ENCODE measurements at places on chromosomes 4 and X.

DNA sequence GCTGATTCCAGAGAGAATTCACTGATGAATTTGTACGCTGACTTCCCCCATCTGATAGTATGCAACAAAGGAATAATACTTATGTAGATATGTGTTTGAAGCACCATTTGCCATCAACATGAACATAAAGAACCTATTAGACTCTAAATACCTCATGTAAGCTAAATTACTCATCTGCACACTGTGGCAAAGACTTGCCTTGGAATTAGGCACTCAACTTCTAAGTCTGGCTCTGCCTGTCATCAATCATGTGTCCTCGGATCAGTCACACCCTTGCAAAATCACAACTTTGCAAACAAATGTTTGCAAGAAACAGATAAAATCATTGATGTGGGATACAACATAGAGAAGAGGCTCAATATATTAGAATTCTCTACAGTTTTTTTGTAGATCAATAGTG is 169.9 kb upstream of the LDB2 start:
- no peak for DNase-seq

GRCh38 chr4:125283707-125284279 is 31.0 kb upstream of the FAT4 start:
- no peak for DNase-seq

DNA sequence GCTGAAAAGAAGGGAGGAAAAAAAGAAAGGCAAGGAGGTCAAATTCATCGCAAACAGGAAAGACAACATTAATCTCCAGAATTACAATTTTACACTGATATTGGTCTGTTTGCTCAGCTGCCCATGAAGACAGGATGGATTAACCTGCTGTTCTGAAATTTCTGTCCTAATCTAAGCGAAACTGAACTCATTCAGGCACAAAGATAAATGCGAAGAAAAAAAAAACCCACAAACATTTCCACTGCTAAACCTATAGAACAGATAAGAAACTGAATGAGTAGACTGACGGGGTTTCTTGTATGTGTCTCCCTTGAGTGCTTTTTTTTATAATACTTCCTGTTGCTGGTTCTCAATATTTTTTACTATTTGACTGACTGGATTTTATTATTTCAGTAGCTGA is 251.8 kb upstream of the FTHL17 start:
- DNase-seq = no peak

GRCh38 chr4:89645482-89645881 is 191.5 kb downstream of the SNCA start:
- DNase-seq = no peak

GRCh38 chrX:129876771-129877305 is 29.1 kb upstream of the UTP14A start:
- no peak for DNase-seq

DNA sequence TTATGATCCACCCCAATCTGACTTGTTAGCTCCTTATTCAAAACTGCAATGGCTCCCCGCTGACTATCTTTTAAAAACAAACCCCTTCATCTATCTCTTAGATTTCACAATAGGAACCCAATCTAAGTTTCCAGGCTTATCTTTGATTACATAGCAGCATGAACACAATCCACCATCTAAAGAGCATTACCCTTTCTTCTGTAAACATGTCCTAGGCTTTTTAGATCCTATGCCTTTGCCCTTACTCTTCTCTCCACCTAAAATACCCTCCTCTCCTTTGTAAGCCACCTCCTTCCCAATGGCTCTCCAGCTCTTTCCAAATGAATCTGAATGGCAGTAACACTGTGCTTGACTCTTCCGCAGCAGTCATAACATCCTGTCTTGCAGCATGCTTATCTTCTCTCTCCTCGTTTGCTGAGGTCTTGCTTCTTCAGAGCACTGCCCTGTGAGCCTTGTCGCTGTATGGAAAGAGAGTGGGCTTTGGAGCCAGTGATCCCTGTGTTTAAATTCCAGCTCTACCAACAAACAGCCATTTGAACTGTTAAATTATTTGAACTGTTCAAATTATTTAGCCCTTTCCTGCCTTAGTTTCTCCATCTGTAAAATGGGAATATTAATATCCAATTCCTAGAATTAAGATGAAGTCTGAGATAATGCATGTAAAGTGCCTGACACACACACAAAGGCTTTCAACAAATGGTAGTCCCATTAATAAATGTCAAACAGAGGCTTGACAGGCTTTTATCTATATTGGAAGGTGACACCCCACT is 16.2 kb upstream of the TSPAN5 start:
- DNase-seq = no peak

GRCh38 chrX:55187281-55187680 is 32.9 kb upstream of the PAGE5 start:
- no peak for DNase-seq

GRCh38 chr4:162891788-162892707 is 274.6 kb downstream of the NAF1 start:
- DNase-seq = peak; percentile 3

DNA sequence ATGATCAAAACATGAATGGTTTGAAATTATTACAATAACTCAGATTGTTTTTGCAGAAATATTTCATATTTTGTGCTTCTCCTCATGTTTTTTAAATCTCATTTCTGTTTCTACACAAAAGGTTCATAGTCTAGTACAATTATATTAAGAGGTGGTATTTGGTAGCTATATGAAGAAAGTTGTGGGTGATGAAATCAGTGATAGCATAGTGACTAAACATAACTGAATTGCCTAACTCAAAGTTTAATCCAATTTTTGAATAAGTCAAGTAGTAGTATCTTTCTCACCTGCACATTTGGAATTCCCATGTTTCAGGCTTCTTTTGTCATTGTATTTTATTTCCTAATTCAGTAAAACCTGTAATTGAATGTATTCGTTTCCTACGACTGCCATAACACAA is 648.7 kb downstream of the GRID2 start:
- no peak for DNase-seq

- no peak for DNase-seq
These were observed 41.2 kb downstream of the BEND2 start for GRCh38 chrX:18179446-18179845.

DNA sequence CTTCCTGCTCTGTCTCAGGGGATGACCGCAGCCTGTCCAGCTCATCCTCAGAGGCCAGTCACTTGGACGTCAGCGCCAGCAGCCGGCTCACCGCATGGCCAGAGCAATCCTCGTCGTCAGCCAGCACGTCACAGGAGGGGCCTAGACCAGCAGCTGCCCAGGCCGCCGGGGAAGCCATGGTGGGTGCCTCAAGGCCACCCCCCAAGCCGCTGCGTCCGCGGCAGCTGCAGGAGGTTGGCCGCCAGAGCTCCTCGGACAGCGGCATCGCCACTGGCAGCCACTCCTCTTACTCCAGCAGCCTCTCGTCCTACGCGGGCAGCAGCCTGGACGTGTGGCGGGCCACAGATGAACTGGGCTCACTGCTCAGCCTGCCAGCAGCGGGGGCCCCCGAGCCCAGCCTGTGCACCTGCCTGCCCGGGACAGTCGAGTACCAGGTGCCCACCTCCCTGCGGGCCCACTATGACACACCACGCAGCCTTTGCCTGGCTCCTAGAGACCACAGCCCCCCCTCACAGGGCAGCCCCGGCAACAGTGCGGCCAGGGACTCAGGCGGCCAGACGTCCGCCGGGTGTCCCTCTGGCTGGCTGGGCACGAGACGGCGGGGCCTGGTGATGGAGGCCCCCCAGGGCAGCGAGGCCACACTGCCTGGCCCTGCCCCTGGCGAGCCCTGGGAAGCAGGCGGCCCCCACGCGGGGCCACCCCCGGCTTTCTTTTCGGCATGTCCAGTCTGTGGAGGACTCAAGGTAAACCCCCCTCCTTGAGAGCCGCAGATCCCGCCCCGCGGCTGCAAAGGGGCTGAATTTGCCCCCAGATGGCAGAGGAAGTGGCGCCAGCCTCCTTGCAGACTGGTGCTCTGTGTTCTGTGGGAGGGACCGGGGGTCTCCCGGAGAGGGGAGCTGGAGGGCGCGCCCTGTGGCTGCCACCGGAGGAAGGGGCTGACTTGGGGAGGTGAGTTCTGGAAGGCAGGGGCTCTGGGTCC is 29.9 kb downstream of the DOK7 start:
- no peak for DNase-seq

- no peak for DNase-seq
These were observed 496.7 kb downstream of the SPRY1 start for GRCh38 chr4:123893011-123893981.

GRCh38 chrX:153780678-153781427 is at the start of gene SRPK3:
SRPK3 (plus strand) TSS chrX:153781041; CDS start chrX:153781087, 46 bp downstream.
- no peak for DNase-seq

- DNase-seq = no peak
These were observed 174.6 kb upstream of the NRK start for GRCh38 chrX:105647749-105648148.
